CD8-positive, alpha-beta T cell (primary cell): ENCODE measurements at places on chromosomes 6 and 20.

DNA sequence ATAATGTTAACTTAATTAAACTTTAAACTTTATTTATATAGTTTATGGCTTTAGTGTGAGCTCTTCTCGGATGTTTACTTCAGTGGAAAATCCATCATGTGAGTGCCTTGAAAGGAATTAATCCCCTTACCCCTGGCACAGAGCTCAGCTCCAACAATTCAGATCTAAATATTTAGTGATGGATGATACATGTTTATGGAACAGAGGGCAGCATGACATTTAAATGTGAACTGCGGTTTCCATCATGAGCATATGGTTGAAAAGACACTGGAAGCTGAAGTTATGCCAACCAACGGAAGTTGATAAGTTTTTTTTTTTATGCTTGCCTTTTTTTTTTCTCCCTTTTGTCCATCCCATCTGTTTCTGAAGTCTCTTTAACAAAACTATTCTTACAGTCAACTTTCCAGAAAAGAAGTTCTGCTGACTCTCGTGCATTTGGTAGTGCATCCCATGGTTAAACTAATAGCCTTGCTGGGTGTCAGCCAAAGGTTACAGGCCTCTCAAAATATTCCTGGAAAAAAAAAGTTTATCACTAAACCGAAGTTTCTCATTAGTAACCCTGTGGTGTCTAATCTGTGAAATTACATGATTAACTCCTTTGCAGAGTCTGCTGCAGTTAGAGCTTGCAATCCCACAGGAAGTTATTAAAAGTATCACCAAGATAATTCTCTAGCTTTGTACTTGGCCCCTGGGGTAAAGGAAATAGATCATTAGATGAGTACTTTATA lies 243.9 kb upstream of the TCF21 start:
- no peak for DNase-seq

- peak; percentile 26 for DNase-seq
These were observed 85.0 kb downstream of the PREP start for GRCh38 chr6:105317607-105318533.

GRCh38 chr6:156347246-156347645 lies 429.9 kb upstream of the ARID1B start:
- no peak for DNase-seq

DNA sequence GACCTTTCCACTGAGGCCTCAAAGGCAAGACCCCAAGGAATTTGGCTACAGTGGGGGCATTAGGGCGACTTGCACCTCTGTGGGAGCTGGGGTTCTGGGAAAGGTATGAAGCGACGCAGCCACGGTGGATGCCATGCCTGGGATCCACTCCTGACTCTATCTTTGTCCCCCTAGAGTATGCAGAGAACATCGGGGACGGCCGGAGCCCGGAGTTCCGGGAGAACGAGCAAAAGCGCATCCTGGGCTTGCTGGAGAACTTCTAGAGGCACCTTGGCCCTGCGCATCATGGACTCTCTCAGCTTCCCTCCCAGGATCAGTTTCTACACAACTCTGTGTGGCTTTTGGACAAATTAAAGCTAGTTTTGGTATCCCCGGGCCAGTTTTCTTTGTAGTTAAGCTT lies 31.2 kb upstream of the VSTM2L start:
- DNase-seq, result no peak

- peak; percentile 26 for DNase-seq
These were observed 139.1 kb downstream of the ARID1B start for GRCh38 chr6:156916130-156916801.

DNA sequence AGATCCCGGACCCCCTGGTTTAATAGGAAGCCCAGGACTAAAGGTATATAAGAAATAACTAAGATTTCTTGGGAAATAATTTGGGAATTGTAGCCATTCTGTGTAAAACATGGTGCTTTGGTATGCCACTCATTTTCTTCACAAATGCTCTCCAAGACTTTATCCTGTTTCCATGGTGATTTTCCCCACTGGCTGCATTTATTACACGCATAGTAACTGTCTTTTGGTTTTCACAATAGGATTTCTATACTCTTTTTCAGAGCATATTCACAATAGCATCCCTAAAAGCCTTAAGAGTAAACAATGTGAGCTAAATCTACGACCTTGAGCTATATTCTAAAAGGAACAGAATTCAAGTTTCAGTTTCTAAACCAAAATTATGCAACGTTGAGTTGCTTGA lies 160.8 kb downstream of the COL9A1 start:
- DNase-seq, result no peak

DNA sequence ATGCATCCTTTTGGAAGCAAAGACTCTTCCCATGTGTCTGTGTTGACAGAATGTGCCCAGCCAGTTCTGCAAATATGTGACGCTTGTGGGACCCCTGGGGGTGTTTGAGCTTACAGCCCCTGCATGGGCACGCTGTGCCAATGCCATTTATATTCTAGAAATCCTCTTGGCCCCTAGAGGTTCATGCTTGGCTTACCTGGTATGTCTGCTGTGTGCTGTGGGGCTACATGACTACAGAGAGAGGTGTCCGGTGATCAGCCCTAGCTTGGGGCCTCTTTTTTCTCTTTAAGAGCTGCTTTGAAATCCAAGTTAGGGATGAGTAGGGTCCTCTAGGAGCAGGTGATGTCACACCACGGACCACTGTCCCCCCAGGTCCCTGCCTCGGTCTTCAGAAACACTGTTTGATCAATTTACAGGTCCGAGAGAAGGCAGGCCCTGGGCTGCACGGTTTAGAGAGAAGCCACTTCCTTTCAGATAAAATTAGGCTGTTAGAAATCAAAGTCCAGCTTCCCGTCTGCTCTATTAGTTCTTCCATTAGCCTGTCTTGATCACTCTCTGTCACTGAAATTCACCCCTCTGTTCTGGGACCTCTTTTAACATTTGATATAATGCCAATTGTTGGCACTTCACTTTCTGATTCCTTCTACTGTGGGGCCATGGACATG lies 26.5 kb downstream of the BCAS4 start:
- DNase-seq, result no peak

DNA sequence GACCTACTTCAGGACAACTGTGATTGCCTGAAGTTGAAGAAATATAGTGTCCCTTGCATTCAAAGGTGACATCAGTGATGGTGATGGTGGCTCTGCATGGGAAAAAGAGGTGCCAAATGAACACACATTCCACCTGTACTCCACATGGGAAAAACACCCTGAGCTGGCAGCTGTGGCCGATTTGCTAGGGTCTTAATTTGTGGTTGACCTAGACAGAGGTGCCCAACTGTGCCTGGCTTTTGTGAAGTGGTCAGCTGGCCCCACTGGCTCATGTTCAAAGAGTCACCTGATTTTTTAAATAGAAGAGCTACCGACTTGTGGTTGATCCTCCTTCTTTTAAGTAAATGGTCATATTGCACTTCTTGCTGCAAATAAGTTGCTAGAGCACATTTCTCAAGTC lies 7.6 kb upstream of the GCNT2 start:
- DNase-seq, result no peak

GRCh38 chr6:130161683-130162404 lies 60.9 kb downstream of the SAMD3 start:
- no peak for DNase-seq

GRCh38 chr6:155341130-155341828 lies 27.0 kb upstream of the TFB1M start:
- no peak for DNase-seq

- DNase-seq, result no peak
These were observed 563.1 kb upstream of the JARID2 start for GRCh38 chr6:14682812-14683211.

DNA sequence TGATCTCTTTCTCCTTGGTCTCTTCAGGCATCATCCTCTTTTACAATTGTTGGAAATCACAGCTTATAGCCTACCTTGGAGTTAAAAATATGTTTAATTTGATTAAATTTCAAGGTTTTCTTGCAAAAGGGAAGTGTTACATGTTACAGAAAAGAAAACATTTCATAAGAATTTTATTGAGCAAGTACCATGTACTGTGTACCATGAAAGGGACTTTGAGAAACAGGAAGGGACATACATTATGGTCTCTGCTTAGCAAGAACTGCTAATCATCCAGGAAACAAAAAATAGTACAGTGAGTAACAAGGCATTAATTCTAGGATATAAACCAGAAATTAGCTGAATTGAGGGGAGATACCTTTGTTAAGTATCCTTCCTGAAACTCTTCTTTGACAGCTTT lies 145.3 kb upstream of the SPACA1 start:
- DNase-seq, result no peak

DNA sequence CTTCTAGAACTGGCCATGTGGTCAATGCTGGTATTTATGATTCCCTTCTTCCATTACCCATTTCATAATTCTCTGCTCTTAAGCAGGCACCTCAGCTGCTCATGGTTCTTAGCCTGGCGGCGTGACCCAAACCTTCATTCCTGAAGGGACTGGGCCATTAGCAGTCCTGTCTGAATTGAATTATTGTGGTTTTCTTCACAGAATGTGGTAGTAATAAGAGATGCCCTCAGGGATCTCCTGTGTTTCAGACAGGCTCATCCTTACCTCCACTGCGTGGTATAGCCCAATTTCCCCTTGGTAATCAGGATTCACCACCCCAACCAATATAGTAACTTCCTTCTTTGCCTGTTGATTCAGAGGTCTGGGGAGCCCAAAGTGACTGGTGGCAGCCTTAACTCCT lies 37.6 kb downstream of the PKIB start:
- no peak for DNase-seq

DNA sequence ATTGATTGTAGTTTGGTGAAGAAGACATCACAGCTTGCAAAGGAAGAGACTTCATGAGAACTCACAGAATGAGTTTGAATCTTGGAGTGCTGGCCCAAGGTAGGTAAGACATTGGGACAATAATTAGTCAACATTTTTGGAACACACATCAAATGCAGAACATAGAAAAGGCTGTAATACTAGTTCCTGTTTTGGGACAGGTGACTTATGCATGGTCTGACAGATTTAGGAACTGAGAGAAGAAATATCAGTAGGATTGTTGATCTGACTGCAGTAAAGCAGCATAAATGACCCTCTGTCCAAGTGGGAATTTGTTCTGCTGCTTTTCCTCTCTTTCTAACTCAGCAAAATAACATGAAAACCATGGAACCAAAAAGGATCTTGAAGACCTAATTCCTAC lies 102.3 kb upstream of the MAP3K7 start:
- no peak for DNase-seq

GRCh38 chr6:219641-220198 lies 72.6 kb upstream of the DUSP22 start:
- DNase-seq, result no peak
